AML-193 (cell line): ENCODE measurements at places on chromosomes 11 and 22.

GRCh38 chr11:65932558-65932919 is 12.7 kb upstream of the TSGA10IP start:
- DNase-seq, result no peak

- no peak for DNase-seq
Measured at GRCh38 chr22:48177631-48178030, 1415.2 kb downstream of the TBC1D22A start.

DNA sequence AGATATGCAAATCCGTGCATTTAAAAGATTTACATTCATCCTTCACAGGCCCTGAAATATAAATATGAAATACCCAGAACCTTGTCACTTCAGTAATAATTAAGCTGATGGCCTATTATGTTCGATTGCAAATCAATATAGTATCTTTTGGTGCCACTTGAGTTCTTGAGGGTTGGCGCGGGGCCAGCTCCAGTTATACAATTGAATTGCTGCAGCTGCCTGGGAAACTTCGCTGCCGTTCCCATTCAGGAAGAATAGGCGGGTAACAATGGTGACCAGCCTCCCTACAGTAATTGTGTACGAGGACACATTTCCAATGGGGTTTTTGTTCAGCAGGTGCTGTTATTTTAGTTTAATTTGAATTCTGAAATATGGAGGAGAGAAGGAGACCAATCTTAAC is 451.2 kb downstream of the INSC start:
- no peak for DNase-seq

- DNase-seq, result no peak
Measured at GRCh38 chr22:47547239-47547661, 784.8 kb downstream of the TBC1D22A start.

- no peak for DNase-seq
Measured at GRCh38 chr22:49994361-49995040, 18.1 kb downstream of the IL17REL start.

DNA sequence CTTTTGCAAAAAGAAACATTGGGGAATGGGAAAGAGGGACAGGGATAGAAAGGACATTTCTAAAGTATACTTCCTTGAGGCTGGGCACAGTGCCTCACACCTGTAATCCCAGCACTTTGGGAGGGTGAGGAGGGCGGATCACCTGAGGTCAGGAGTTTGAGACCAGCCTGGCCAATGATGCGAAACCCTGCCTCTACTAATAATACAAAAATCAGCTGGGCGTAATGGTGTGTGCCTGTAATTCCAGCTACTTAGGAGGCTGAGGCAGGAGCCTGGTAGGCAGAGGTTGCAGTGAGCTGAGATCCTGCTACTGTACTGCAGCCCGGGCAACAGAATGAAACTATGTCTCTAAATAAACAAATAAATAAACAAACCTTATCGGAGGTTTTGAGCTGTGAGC is 16.3 kb upstream of the TEF start:
- no peak for DNase-seq

DNA sequence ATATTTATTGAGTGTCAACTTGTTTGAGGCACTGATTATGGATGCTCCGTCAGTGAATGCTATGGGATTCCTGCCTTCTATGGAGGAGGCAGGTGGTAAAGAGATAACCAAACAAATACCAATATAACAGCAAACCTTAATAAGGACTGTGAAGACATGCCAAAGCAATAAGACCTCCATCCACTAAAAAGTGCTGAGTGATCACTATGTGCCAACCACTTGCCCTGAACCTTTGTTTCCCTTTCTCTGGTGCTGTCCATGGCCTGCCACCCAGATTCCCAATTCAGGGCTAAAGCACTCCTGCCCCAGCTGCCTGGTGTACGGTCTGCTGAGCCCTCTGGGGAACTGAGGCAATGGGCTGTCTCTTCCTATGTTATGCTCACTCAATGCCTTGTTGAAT is 1074.9 kb downstream of the OPCML start:
- no peak for DNase-seq

DNA sequence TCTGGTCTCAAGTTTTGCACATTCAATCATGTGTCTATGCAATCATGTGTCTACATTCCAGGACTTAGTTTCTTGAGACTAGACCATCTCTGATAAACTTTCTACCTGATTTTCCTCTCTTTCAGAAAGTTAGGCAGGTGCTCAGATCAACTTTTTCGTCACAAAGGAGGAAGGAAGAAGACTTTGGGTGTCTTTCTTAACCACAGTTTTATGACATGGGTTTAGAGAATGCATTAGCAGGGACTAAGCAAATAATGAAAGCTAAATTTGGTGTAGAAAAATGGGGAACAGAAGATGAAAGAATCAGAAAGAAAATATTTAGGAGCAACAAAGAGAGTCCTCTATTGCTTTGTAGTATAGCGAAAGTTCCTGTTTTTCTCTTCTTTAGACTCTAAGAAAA is 7.7 kb upstream of the GLYATL1B start:
- no peak for DNase-seq

DNA sequence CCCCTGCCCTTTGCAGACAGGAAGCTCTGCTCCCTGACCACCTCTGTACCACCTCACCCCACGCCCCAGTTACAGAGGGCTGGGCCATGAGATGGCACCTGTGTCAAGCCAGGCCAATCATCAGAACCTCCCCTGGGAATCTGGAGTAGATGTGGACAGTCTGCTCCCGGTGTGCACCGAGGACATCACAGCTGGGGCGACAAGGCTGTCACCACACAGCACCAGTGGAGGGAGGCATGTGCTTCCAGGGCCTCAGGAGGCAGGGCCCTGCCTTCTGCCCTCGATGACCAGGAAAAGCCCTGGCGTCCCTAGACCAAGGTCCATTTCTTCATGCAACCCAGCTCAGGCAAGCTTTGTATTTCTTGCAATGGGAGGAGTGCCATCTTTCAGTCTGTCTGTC is 309.5 kb downstream of the CTTN start:
- no peak for DNase-seq

- DNase-seq, result no peak
Measured at GRCh38 chr11:25562417-25562816, 769.5 kb upstream of the ANO3 start.

DNA sequence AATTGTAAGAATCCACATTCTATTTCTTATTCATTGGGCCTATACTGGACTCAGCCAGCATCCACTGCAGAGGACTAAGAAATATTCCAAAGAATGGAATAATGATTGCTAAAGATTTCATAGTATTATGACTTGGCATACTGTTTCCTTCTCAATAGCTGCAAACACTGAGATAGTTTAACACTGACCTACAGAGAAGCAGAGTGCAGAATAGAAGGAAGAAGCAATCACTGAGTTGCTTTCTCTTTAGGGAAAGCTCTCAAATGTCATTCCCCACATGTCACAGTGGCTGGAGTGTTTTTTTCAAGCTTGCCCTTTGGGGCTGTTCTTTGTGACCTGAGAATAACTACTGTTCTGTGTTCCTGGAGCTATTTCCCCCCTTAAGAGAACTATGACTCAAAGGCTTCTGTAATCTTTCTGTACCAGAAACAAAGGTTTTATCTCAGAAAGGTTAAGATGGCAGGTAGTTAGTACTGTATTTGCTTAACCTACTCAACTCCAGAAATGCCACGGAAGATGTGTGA is 243.6 kb upstream of the LUZP2 start:
- no peak for DNase-seq

- DNase-seq, result no peak
Measured at GRCh38 chr22:28016781-28017557, 97.9 kb upstream of the PITPNB start.

GRCh38 chr22:17483688-17484372 is 79.5 kb upstream of the SLC25A18 start:
- DNase-seq, result no peak

DNA sequence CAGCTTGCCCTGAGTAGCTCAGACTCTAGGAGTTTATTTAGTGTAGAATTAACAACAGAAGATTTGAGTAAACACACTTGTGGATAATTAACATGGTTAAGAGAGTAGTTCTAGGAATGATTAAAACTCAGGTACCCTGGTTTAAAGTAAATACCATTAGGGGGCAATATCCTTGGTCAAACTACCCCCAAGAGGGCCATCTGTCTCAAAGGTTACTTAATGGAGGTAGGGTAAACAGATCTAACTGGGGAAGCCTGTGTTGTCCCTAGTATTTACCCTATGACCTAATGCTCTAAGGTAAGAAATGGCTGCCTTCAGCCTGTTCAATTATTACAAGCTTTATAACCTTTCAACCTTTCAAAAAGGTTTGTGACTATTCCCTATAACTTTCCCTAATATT is 10.6 kb upstream of the GLYATL1 start:
- DNase-seq, result no peak

DNA sequence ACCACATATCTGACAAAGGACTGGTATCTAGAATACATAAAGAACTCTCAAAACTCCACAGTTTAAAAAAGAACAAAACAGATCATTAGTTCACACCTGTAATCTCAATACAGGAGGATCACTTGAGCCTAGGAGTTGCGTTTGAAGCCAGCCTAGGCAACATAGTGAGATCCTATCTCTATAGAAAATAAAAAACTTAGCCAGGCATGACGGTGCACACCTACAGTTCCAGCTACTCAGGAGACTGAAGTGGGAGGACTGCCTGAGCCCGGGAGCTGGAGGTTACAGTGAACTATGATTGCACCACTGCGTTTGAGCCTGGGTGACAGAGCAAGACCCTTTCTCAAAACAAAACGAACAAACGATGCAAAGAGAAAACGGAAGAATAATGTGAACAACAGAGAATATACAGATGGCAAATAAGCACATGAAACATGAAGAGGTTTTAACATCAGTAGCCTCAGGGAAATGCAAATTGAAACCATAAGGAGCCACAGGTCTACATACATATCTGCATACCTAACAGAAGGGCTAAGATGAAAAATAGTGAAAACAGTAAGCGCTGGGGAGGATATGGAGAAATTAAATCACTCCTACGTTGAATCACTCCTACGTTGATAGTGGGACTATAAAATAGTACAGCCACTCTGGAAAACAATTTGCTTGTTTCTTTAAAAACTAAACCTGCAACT is 70.7 kb downstream of the DGCR2 start:
- DNase-seq, result no peak

DNA sequence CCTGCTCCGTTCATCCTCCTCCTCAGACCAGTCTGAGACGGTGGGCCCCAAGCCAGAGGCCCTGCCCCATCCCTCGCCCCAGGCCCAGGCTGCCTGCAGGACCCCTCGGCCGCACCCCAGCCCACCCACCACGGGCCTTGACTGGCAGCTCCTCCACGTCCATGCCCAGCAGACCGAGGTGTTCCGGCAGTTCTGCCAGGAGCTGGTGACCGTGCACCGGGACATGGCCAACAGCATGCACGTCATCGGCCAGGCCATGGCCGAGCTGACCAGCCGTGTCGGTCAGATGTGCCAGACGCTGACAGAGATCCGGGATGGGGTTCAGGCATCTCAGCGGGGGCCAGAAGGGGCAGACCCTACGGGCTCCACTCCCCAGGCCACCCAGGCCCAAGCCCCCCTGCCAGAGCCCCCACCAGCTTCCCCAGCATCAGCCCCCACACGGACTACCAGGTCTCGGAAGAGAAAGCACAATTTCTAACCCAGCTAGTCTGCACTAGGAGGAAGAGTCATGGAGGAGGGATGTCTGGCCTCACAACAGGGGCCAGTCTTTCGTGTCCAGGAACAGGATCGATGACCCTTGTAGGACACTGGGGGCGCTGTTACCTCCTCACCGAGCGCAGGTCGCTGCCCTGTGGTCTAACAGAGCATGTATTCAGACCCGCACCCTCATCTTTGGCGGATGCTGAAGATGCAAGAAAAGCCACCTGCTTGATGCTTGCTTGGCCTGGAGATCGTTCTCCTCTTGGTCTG is 66.3 kb downstream of the PRDM11 start:
- DNase-seq, result no peak

- DNase-seq, result no peak
Measured at GRCh38 chr22:24093855-24094254, 82.8 kb downstream of the CABIN1 start.

DNA sequence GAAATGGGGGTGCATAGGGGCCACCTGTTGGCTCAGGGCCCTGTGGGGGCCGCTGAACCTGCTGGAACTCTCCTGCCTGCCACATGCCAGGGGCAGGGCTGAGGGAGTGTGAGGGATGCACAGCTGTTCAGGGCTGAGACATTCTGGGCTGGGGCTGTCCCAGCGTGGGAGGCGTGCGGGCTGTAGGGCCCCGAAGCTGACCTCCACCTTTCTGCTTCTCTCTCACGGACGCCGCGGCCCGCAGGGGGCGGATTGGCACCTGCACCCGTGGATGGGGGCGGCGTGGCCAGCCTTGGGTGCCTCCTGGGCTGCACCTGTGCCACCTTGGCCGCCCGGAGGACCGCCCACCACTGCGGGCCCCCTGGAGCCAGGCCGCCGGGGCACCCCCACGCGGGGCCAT is 4.1 kb downstream of the CCDC188 start:
- DNase-seq, result no peak

DNA sequence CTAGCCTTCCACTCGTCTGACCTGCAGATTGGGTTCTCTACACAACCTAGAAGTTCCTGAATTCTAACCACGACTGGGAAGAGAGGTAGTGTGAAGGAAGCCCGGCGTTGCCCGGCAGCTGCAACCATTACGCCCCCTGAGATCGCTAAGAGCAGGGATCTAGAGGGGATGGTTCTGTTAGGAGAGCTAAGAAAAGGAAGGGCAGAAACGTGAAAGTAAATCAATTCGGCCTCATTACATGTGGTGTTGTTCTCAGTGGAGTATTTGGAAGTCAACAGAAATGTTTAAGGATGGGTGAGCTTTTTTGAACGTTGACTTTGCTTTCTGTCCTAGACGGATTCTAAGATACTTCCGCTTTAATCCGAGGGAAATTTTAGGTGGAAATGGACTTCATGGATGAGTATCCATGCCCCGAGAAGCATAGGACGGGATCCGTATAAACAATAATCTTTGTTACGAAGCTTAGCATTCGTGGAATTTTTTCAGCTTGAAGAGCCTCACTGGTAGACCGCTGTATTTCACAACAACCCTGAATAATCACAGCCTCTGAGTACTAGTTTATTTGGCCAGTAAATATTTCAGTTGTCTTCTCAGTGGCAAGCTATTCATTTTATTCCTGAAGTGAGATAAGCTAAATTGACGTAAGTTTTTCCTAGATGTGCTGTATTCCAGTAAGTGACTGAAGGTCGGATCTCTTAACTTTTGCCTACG is 629 bp downstream of the ATP5MG start:
- DNase-seq, result peak; percentile 42

DNA sequence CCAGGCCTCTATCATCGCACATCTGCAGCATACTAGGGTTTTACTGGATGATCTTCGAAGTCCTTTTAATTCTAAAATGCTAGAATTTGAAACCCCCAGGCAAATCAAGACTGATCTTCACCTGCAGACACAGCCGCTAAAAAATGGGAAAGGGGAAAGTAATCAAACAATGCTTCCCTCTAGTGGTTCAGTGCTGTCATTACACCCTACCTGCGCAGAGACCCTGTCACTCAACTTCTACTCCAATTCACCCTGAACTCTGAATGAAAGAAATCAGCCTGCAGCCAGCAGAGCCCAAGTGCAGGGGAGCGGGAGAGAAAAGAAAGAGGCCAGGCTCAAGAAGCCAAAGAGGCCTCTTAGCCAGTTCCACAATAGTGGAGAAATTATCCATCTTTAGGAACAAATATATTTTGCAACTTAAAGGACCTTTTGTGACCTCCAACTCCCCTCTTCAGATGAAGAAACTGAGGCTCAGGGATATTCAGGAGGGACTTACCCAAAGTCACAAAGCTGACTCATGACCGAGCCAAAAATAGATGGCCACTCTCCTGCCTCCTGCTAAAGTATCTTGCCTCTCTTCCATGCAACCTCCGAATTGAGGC is 33.0 kb downstream of the SERGEF start:
- peak; percentile 14 for DNase-seq
